ENCODE measurements at places on chromosomes 5 and 9.

- no peak for DNase-seq
Observed at GRCh38 chr9:14148501-14149103, 165.3 kb downstream of the NFIB start.

- DNase-seq = no peak
Observed at GRCh38 chr9:111167341-111167740, 129.1 kb upstream of the LPAR1 start.

DNA sequence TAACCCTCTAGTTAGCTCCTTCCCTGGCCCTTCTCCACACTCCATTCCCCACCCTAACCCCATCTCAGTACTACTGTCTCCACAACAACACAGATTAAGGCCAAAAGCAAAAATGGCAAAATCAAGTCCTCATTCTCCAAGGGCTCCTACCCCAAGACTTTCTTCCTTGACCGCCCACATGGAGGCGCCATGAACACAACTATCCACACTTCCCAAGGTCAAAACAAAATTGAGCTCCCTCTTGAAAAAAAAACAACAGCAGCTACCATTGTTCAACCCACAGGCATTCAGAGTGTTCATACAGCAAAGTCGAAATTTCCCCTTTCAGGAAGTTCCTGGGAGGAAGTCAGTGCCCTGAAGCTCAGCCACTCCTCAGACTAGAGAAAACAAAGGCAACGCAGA is 54.4 kb downstream of the GNAQ start:
- peak; percentile 78 for DNase-seq

DNA sequence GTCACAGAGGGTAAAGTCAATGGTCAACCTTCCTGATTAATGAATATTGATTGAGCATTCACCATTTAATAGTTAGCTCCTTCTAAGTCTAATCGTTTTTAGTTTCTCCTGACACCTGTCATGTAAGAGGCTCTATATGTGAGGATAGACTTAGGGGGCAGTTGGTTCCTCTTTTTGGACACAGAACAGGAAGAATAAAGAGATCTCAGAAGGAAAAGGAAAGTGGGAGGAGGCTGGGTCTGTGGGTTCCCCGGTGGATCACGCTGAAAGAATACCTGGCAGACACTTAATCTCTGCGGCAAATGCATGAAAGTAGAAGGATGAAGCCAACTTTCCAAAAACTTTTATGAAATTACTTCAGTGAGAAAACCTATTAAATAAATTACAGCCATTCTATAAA is 98.4 kb downstream of the PDE4D start:
- DNase-seq = no peak

Data from brain microvascular endothelial cell (primary cell).